ENCODE measurements at places on chromosomes 3 and 15.

DNA sequence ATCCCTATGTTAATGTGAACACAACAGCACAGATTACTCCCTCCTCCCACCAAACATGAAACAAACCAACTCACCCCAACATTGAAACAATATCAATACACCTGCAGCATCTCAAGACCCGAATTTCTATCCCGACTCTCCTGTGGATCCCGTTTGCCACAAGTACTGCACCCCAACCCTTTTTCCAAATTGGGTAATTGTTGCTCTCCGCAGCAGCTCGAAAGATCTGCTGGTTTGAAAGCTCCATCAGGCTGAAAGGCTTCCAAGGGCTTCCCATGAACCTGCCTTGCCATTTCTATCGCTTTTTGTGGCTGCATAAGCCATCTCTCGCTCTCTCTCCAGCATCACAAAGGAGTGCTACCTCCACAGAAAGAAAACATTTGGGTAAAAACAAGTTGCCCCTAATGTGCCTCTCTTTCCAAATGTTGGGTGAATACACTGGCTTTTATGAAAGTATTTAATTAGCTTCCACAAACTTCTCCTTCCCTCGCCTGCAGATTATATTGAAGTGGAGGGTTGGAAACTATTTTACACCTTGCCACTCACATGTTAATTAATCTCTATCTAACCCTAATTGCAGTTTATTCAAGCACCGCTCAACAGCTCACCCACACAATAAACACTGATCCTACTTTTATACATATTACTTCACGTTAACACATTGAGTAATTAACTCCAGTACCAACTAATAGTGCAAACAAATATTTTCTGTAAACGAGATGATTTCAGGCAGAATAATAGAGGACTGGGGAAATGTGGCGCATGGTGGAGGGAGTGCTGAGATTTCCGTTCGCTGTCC lies 2.5 kb upstream of the FEZF2 start:
- no peaks in the 10 kb centered on the region for H3K36me3 ChIP-seq
- H3K4me1 ChIP-seq = no peaks in the 10 kb centered on the region
- H3K27ac ChIP-seq = no peak overlapping the region
- DNase-seq = no peak

DNA sequence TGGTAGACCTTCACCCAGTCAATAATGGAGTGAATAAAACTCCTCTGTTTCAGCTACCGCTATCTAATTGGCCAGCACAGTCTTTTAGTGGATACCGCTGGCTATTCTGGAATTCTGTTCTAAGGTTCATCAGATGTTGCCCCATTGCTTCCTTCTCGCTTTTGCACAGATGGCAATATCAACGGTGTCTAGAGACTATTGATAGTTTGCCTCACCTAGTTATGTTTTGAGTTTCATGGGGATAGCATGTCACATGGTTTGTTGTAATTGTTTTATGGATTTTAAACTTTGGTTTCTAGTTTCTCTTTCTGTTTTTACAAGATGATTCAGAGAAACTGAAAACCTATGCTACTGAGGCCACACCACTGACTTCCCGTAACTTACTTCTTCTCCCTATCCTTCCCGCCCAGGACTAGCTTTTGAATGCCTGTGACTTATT lies 2.0 kb downstream of the XRN1 start:
- peak; percentile 71 for DNase-seq

DNA sequence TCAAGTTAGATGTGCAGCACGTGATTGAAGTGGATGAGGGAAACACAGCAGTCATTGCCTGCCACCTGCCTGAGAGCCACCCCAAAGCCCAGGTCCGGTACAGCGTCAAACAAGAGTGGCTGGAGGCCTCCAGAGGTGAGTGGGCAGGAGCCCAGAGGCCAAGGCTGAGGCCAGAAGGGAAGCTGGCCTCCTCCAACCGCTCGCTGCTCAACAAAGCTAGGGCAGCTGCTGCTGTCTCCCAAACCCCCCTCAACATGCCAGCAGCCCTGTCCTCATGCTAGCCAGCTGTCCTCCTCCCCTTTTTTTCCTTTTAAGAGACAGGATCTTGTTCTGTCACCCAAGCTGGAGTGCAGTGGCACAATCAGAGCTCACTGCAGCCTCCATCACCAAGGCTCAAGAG lies 57.0 kb downstream of the BOC start:
- no peak overlapping the region for H3K4me3 ChIP-seq
- H3K27me3 ChIP-seq = no peaks in the 10 kb centered on the region
- H3K36me3 ChIP-seq = no peaks in the 10 kb centered on the region
- no peaks in the 10 kb centered on the region for H3K4me1 ChIP-seq
- H3K27ac ChIP-seq = no peak overlapping the region
- DNase-seq = no peak

- DNase-seq = peak; percentile 59
- no peak within 1 kb of the TSS for H3K4me3 ChIP-seq
- peaks cover 14% of the 10 kb centered on the region for H3K4me1 ChIP-seq
Measured at GRCh38 chr3:120908030-120908794, at the start of gene STXBP5L. Gene STXBP5L, plus strand, starts transcription at chr3:120908205. Its CDS starts 1,374 bp downstream, at chr3:120909579.

- peaks cover 34% of the 10 kb centered on the region for H3K4me1 ChIP-seq
- H3K36me3 ChIP-seq = no peaks in the 10 kb centered on the region
- DNase-seq = no peak
- peak overlapping the region; percentile 21 for H3K4me3 ChIP-seq
- H3K27ac ChIP-seq = no peak overlapping the region
- no peaks in the 10 kb centered on the region for H3K27me3 ChIP-seq
Measured at GRCh38 chr15:85024509-85025336, 43.1 kb downstream of the PDE8A start.

DNA sequence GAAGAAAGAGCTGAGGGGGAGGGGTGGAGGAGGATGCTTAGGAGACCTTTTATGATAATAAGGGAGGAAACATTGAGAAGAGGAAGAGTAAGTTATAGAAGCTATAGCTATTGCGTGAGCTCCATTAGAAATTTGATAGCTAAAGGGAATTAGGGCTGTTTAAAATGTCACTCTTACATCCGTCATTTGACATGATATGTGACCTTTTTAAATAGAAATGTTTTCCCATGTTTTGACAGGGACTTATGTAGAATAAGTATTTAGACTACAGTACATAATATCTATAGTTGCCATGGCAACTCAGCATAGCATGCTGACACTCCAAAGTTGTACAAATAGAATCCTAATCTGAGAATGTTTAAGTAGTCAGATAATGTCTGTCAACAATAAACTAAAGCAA lies 19.2 kb downstream of the RAD51 start:
- H3K27me3 ChIP-seq = no peaks in the 10 kb centered on the region
- H3K36me3 ChIP-seq = no peaks in the 10 kb centered on the region
- H3K4me3 ChIP-seq = no peak overlapping the region

DNA sequence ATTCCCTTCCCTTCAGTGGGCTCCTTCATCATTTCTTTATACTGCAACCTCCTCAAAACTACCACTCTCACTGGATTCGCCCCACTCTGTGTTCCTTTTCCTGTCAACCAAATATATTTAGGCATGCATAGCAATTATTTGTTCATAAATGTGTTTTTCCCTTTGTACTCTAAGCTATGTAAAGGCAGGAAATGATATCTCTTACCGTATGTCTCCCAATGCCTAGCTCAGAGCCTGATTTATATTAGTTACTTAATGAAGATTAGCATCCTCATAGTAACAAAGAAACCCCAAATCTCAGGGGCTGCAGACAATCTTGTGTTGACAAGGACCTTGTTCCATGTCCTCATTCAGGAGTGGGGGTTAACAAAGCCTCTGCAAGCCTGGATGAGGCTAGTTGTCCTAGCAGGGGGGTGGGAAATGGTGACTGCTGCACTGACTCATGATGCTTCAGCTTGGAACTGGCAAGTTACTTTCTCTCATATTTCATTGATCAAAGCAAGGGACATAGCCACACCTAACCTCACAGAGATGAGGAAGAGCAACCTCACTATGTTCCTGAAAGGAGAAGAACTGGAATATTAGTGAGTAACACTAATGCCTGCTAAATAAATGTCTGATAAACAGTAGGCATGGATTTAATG lies 15.2 kb downstream of the PHLDB2 start:
- no peak overlapping the region for H3K4me3 ChIP-seq
- peaks cover 2% of the 10 kb centered on the region for H3K27me3 ChIP-seq
- H3K36me3 ChIP-seq = no peaks in the 10 kb centered on the region
- H3K4me1 ChIP-seq = no peaks in the 10 kb centered on the region
- DNase-seq = no peak

DNA sequence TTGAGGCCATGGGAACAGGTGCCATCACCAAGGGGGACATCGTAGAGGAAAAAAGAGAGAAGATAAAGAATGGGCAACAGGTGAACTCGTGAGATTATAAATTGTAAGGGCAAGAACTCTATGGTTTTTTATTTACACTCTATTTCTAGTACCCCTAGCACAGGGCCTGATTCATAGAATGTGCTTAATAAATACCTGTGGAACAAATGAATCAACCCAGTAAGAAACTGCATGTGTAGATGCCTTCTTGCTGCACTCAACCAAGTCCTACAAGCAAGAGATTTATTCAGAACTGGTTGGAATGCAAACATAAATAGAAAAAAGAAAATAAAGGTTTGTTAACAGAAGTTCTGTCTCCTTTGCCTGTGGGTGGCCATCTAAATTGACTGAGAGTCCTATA lies 18.7 kb upstream of the KPNA1 start:
- no peak overlapping the region for H3K4me3 ChIP-seq
- no peaks in the 10 kb centered on the region for H3K27me3 ChIP-seq
- H3K36me3 ChIP-seq = peaks cover 78% of the 10 kb centered on the region
- no peak overlapping the region for H3K27ac ChIP-seq
- peaks cover 4% of the 10 kb centered on the region for H3K4me1 ChIP-seq

GRCh38 chr15:63103416-63103815 lies 18.2 kb upstream of the LACTB start:
- DNase-seq = no peak
- H3K4me1 ChIP-seq = no peaks in the 10 kb centered on the region
- no peak overlapping the region for H3K4me3 ChIP-seq
- no peak overlapping the region for H3K27ac ChIP-seq
- H3K36me3 ChIP-seq = no peaks in the 10 kb centered on the region
- H3K27me3 ChIP-seq = no peaks in the 10 kb centered on the region

- DNase-seq = no peak
- peak overlapping the region; percentile 97 for H3K4me3 ChIP-seq
- H3K36me3 ChIP-seq = peaks cover 2% of the 10 kb centered on the region
- peak overlapping the region; percentile 87 for H3K27ac ChIP-seq
- no peaks in the 10 kb centered on the region for H3K27me3 ChIP-seq
Measured at GRCh38 chr15:34334672-34335071, 2.9 kb downstream of the SLC12A6 start.

DNA sequence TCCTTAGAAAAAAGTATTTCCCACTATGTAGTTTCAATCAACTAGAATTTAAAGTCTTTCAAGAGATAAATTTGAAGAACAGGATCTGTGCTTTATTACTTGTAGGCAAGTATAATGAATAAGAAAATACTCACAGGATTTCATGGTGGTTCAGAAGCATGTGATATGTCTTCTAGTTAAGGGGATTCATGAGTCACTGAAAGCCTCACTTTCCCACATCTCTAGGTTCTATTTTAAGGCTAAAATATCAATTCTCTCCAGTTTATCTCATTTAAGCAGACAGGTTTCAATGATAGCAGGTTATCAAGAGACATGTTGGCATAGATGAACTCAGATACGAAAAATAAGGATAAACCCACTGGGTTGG lies 437.8 kb upstream of the BCHE start:
- H3K27ac ChIP-seq = no peak overlapping the region
- H3K36me3 ChIP-seq = no peaks in the 10 kb centered on the region
- no peak for DNase-seq

DNA sequence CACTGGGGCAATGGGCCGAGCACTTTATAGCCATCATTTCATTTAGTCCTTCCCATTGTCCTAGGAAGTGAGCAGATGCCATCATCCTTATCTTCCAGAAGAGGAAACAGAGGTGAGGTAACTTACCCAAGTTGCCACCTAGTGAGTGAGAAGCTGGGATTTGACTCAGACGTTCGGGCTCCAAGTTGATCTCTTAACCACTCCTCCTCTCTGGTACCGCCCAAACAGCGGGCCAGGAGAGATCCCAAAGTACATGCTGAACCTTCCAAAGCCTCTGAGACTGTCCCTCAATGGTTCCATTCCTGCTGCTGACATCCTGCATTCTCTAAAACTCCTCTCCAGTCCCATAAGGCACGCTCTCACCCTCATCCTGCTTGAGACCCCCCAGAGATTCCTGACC lies 56.2 kb downstream of the EXOG start:
- no peak overlapping the region for H3K27ac ChIP-seq
- H3K36me3 ChIP-seq = no peaks in the 10 kb centered on the region
- no peaks in the 10 kb centered on the region for H3K4me1 ChIP-seq
- DNase-seq = no peak

DNA sequence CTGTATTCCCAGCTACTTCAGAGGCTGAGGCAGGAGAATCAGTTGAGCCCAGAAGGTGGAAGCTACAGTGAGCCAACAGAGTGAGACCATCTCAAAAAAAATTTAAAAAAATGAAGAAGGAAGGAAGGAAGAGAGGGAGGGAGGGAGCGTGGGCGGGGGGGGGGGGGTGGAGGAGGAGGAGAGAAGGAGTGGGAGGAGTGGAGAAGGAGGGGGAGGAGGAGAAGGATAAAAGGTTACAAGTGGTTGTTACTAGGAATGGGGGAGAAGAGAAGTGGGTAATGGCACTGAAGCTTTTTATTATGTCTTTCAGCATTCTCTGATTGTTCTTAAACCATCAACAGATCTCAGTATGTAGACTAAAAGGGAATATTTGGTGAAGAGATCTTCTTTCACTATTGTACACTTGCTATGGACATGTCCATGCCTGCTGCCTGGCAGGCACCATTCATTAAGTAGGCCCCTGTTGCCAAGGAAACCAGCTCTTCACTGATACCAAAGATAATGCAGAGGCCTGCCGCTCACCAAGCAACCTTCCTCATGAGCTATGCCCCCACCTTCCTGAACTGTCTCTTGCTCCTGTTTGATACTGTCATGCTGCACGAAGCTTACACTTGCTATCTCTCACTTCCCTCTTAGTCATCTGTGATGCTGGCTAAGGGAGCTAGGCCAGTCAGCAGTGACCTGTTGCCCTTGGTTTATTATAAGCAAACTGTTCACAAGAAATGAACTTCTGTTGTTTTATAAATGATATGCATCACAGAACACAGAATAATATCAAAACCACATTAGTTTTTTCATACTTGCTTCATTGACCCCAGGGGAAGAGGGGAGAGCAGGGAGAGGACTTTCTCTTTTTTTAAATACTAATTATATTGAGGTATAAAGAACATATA lies 23.1 kb downstream of the EPM2AIP1 start:
- no peaks in the 10 kb centered on the region for H3K36me3 ChIP-seq
- H3K27ac ChIP-seq = peak overlapping the region; percentile 24
- peak overlapping the region; percentile 26 for H3K4me3 ChIP-seq
- peaks cover 6% of the 10 kb centered on the region for H3K4me1 ChIP-seq
- H3K27me3 ChIP-seq = no peaks in the 10 kb centered on the region

GRCh38 chr3:192122832-192123594 lies 604.3 kb downstream of the FGF12 start:
- H3K27me3 ChIP-seq = no peaks in the 10 kb centered on the region
- H3K36me3 ChIP-seq = no peaks in the 10 kb centered on the region

DNA sequence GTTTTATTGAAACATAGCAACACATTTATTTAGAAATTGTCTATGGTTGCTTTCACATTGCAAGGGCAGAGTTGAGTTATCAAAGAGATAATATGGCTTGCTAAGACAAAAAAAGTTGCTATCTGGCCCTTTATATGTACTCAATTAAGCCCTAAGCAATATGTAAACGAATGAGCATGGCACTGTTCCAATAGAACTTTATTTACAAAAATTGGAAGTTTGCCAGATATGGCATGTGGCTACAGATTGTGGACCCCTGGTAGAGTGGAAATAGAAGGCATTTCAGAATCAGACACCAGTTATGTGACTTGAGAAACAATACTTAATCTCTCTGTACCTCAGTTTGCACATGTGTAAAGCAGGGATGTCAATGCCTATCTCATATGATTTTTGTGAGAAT lies 515.6 kb upstream of the SGO1 start:
- no peaks in the 10 kb centered on the region for H3K36me3 ChIP-seq
- no peaks in the 10 kb centered on the region for H3K27me3 ChIP-seq
- DNase-seq = no peak
